ENCODE measurements at places on chromosomes 5 and 9. TPM values are rescaled to one million over a fixed set of nuclear protein-coding genes. Genes with fewer than 3 reads are reported as not detected.
A peak's percentile ranks its signal among the peaks of the same experiment; 100 is the strongest.

KCNMB1 gene
- total RNA-seq: 1.4 TPM

- no peak overlapping the region for H3K4me3 ChIP-seq
- H3K27me3 ChIP-seq: no peaks in the 10 kb centered on the region
- no peak for DNase-seq
- H3K4me1 ChIP-seq: no peaks in the 10 kb centered on the region
- H3K27ac ChIP-seq: no peak overlapping the region
Observed at GRCh38 chr5:142630927-142631539, 54.9 kb downstream of the FGF1 start.

DNA sequence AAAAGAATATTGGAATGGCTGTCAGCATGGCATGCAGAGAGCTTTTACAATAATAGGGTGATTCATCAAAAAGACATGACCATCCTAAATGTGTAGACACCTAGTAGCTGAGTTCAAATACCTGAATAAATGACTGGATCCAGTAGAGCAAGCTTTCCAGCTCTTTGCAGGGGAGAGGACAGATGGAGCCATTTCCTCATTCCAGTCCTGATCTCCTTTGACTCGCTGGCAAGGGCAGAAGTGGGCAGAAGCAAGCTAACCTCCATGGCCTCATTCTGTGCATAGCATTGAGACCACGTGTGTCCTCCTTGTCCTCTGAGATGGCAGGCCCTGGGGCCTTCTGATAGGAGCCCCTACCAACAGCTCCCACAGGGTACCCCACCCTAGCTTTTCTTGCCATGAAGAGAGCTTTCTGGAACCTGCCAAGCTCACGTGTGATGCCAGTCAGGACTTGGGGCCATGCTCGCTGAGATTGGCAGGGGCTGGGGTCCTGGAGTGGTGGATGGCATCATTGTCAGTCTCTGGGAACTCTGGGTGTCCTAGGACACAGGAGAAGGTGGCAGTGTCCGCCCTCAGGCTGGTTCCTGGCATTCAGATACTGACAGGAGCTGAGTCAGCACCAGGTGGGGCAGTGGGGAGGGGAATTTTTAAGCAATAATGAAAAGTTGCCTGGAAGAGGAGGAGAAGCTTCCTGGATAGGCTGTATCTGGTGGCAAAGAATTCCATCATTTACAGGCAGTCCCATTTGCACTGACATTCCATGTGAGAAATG lies 33.6 kb downstream of the WWC1 start:
- H3K27ac ChIP-seq: no peak overlapping the region
- no peak for DNase-seq
- H3K36me3 ChIP-seq: no peaks in the 10 kb centered on the region
- no peaks in the 10 kb centered on the region for H3K27me3 ChIP-seq
- H3K4me3 ChIP-seq: no peak overlapping the region

DNA sequence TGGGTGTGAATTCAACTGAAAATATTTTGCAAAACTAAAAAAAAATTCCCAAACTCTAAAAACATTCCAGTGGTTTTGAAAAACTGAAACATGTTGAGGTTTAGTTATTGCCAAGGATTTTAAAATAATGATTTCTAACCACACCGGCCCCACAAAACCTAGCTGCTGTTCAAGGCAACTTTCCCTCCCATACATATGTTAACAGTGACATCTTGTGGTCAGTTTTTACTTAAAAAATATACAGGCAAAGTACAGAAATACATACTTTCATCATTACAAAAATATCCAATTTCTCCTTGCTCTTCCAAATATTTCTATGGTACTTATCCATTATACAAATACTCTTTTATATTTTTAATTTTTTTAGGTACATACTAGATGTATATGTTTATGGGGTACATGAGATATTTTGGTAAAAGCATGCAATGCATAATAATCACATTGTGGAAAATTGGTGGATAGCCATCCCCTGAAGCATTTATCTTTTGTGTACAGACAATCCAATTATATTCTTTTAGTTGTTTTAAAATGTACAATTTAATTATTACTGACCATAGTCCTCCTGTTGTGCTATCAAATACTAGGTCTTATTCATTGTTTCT lies 34.4 kb upstream of the MRPS30 start:
- no peaks in the 10 kb centered on the region for H3K27me3 ChIP-seq
- H3K4me3 ChIP-seq: no peak overlapping the region
- no peak overlapping the region for H3K27ac ChIP-seq
- no peaks in the 10 kb centered on the region for H3K36me3 ChIP-seq
- no peaks in the 10 kb centered on the region for H3K4me1 ChIP-seq

DNA sequence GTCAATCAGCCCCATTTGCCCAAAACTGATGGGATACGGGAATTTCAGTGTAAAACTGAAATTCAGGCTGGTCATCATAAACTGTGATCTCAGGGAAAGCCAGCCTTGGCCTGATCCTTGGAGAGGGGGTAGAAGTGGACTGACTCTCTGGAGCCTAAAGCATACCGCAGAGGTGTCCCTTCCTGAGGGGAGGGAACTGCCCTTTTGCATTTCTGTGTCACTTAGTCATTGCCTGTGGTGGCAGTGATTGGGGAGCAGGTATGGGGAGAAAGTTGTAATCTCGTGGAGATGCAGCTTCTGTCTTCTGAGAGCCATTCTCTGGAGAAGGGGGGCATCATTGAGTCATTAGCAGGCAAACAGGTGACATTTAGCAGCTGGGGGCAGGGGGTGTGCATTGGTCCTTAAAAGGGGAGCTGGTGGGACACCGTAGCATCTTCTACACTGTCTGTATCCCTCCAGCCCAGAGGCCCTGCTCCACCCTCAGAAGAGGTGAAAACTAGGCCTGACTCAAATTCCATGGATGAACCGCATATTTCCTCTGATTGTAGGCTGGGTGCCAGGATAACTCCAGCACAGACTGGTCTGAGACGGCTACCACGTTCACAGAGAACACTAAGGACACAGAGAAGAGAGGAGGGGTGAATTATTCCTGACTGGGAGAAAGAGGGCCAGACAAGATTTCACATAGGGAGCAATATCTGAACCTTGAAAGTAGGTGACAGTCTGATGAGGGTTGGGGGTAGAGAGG lies 143.3 kb downstream of the SEC61B start:
- H3K27ac ChIP-seq: no peak overlapping the region
- H3K36me3 ChIP-seq: no peaks in the 10 kb centered on the region
- peak; percentile 24 for DNase-seq
- H3K27me3 ChIP-seq: peaks cover 32% of the 10 kb centered on the region
- H3K4me3 ChIP-seq: no peak overlapping the region

GRCh38 chr9:134678206-134678605 lies 36.6 kb downstream of the COL5A1 start:
- H3K27ac ChIP-seq: no peak overlapping the region
- no peak overlapping the region for H3K4me3 ChIP-seq
- H3K36me3 ChIP-seq: no peaks in the 10 kb centered on the region

ORM2 gene
- total RNA-seq: 0.77 TPM

DNA sequence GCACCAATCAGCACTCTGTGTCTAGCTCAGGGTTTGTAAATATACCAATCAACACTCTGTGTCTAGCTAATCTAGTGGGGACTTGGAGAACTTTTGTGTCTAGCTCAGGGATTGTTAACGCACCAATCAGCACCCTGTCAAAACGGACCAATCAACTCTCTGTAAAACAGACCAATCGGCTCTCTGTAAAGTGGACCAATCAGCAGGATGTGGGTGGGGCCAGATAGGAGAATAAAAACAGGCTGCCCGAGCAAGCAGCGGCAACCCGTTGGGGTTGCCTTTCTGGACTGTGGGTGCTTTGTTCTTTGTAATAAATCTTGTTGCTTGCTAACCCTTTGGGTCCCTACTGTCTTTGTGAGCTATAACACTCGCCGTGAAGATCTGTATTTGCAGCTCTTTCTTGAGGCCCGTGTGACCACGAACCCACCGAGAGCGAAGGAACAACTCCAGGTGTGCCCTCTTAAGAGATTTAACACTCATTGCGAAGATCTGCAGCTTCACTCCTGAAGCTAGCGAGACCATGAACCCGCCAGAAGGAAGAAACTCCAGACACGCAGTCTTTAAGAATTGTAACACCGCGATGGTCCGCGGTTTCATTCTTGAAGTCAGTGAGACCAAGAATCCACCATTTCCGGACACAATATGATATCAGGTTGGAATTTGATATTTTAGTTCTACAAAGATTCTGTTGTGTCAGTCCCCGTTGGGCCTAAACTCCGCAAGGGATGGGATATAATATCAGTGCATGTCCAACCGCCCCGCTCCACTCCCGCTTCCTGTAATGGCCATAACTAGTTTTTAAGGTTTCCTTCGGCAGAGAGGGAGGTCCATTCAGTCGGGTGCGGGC lies 740 bp upstream of the TRMT10B start:
- DNase-seq: no peak
- H3K4me3 ChIP-seq: no peak overlapping the region
- no peaks in the 10 kb centered on the region for H3K27me3 ChIP-seq
- H3K4me1 ChIP-seq: peaks cover 2% of the 10 kb centered on the region

GRCh38 chr5:110441035-110441434 lies 285.4 kb downstream of the TMEM232 start:
- H3K27ac ChIP-seq: no peak overlapping the region
- H3K36me3 ChIP-seq: no peaks in the 10 kb centered on the region
- DNase-seq: peak; percentile 36
- H3K27me3 ChIP-seq: no peaks in the 10 kb centered on the region
- H3K4me1 ChIP-seq: no peaks in the 10 kb centered on the region

MSX2 gene
- 2.1 TPM for total RNA-seq

Data from lung (tissue), 17 donors.